IPS-NIHi11 (cell line): ENCODE measurements at places on chromosomes 3 and 15.

DNA sequence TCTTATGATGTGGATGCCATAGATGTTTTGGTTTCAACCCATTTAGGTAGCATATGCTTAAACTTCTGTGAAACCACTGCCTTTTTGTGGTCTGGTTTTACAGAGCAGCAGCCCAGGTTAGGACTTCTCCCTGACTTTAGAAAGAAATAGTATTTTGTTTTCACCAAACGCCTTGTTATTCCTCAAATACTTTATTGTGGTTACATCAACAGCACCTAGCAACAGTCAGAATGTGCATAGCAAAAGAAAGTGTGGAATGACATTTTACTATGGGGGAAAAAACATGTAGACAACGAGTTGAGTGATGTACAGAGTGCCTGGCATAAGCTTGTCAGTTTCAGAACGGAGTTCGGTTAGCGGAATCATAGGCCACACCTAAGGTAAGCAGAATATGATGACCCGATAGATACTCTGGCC, 159.2 kb downstream of the TPRG1 start:
- no peak for DNase-seq

- DNase-seq, result no peak
These were observed 7.2 kb upstream of the IVD start for GRCh38 chr15:40398413-40398873.

DNA sequence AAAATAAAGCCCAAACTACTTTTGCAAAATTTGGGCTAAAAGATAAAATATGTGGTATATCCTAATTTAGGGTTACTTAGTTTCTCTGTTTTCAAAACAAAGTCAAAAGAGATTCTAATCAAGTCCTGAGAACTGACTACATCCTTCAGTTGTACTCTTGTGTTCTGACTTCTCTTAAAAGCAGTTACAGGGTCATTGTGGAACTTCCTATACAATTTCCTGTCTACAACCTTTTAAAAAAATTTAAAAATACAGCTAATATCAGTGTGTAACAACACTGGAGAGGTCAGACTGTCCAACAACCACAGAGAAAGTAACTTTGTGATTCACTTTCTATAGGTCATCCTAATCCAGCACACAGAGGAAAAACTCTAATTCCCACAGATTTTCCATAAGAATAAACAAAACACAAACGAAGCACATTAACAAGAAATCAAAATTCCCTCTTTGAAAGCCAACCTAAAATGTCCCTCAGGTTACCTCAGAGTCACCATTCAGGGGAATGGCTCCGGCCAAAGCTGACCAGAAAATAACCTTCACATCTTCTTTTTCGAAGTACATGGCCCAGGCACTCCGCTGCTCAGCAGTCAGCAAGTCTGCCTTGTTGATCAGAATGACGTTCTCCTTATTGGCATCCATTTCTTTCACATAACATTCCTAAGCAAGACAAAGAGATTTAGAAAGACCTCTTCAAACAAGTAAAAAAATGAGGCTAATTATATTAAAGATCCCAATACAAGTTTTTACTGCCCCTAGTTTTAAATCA, 13.3 kb downstream of the LSG1 start:
- no peak for DNase-seq

DNA sequence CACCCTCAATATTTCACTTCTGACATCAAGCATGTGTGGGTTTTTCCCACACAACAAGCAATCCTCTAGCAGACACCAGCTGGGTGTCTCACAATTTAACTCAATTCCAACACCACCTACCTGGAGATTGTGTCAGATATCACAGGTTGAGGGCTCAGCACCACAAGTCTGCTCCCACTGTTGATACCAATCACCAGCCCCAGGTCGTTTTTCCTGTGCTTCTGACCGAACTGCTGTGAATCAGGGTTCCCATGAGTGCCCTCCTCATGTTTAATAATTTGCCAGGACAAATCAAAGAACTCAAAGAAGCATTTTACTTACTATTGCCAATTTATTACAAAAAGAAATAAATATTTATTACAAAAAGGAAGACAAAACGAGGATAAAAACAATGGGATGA, 25.0 kb upstream of the PRR20G start:
- DNase-seq, result no peak

DNA sequence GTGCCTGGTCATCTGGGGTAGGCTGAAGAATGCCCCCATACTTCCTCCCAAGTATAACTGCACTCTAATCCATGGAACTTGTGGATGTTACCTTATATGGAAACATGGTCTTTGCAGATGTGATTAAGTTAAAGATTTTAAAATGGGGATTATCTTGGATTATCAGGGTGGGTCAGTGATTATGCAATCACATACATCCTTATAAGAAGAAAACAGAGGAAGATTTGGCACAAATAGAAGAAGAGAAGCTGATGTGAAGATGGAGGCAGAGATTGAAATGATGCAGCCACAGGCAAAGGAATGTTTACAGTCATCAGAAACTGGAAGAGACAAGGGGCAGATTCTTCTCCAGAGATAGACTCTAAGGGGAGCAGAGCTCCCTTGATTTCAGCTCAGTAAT, 1.8 kb upstream of the MRPS22 start:
- DNase-seq, result no peak

DNA sequence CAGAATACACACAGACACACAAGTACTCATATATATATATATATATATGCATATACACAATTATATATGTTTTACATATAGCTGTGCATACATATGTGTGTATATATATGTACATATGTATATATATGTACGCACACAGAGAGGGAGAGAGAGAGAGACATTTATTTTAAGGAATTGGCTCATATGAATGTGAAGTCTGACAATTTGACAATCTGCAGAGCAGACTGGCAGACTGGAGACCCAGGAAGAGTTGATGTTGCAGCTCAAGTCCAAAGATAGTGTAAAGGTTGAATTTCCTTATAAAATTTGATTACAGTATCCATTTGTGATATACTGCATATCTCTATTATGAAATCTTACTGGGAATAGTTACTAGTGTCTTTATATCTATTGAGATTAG, 1330.3 kb upstream of the CADM2 start:
- DNase-seq, result no peak

- DNase-seq, result peak; percentile 65
These were observed 19.7 kb downstream of the SPSB4 start for GRCh38 chr3:141070727-141071357.

DNA sequence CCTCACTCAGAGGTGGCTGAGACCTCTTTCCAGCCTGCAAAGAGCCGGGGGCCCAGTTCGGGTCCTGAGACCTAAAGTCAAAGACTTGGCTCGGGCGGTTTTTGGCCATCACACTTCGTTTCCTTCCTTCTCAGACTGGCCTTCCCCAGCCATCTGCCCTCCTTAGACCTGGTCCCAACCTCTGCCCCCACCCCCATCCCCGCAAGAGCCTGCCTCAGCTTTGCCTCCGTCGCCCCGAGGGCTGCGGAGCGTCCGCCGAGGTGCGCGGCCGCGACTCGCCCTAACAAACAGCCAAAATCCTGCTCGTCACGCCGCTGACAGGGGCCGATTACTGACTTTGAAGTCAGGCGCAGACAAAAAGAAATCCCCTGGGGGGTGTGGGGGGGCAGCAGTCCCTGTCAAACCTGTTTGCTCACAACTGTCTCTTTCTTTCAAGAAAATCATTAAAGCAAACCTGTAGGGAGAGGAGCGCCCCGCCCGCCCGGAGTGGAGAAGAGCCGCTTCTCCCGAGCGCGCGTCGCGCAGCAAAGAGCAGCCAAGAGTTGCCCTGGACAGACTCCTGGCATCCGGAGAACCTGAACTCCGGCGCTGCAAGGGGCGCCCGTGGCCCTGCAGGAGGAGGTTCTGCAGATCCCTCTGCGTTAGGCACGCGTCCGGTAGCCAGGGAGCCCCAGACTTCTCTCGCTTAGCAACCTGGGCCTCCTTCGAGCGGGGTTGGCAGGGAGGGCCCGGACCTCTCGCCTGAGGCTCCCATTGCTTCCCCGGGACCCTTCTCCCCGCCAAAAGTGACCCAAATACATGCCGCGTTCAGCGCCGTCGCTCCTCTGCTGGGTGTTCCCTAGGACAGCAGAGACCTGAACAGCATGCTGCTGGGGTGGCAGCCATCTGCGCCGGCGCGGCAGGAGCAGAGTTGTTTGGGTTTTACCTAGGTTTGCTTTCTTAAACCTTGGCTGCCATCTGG, 4.5 kb downstream of the SOX14 start:
- DNase-seq, result no peak

GRCh38 chr3:37935756-37936666, 54.6 kb upstream of the VILL start:
- no peak for DNase-seq
